Kidney epithelial cell (primary cell): ENCODE measurements at places on chromosomes 1 and 21. TPM values are rescaled to one million over a fixed set of nuclear protein-coding genes. Genes with fewer than 3 reads are reported as not detected.

Gene CFHR4
- total RNA-seq, result not detected in 2 replicates

Gene AMY1C
- total RNA-seq, result not detected in 2 replicates

Gene CHAF1B
- total RNA-seq, result 3.3 and 3.6 TPM in 2 replicates

Gene CGN
- 23.6 and 29.3 TPM in 2 replicates for total RNA-seq

Gene ZBTB37
- total RNA-seq, result 7.5 and 7.9 TPM in 2 replicates
